Osteoblast (primary cell): ENCODE measurements at places on chromosomes 12 and 14.

GRCh38 chr12:121577443-121578180, 3.2 kb downstream of the KDM2B start:
- peak; percentile 48 for DNase-seq

DNA sequence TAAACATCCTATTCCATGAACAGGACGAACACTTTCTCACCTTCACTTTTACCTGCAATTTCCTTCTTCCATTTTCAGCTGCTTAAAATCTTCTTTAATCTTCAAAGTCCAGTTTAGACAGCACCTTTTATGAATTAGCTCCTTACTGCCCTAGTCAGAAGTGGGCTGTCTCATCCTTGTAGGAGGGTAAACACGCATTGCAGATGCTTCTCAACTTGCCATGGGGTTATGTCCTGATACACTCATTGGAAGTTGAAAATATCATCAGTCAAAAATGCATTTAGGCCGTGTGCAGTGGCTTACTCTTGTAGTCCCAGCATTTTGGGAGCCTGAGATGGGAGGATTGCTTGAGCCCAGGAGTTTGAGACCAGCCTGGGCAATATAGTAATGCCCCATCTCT, 35.2 kb downstream of the HMGA2 start:
- DNase-seq, result no peak

DNA sequence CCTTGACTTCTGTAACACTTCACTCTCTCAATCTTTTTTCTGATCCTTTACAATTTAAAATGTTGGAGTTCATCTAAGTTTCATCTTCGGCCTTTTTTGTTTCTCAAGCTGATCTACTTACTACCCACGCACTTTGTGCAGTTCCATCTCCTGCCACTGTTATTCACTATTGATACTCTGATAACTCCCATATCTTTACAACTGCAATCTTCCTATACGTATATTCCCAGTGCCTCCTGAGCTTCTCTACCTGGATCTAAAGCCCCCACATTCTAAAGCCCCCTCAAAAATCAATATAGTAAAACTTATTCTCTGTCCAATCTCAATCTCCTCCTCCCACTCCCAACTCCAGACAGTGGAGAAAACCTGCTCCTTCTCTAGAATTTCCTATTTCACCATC, 5.9 kb downstream of the ATG2B start:
- no peak for DNase-seq

DNA sequence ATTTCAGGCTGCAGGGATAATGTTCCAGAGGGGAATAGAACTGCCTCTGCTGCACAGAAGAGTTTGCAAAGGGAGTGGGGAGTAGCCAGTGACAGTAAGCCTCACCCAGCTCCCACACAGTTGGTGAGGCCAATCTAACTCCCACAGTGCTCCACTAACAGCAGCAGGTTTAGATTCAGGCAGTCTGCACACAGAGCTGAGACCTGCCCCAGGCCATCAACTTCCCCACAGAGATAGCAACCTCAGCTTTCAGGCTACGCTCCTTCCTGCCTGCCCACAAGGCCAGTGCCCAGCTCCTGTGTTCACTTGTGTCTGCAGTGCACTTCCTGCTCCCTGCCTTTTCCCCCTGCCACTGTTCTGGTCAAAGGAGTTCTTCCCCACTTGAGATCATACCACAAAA, 107.5 kb downstream of the TBC1D30 start:
- DNase-seq, result no peak

DNA sequence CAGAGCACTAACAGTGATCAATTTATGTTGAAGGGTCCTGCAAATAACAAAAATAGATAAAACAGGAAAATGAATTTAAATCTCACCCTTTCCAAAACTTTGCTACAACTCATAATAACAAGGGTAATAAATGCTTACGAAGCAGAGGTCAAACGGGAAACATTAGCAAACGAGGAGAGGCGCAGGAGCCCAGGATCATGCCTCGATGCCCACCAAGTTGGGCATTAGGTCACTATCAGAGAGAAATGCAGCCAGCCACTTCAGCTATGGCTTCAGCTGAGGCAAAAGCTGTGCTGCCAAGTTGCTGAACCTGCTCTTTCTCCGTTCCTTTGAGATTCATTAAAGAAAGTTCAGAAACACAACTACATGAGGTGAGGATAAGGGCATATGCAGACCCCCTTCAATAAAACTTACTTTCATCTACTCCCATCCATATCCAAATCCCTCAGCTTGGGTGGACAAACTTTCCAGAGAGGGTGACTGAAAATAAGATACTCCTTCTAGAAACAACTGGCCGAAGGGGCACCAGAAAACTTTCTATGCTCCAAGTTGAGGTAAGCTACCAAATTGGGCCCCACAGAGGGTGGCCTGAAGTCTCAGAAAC, 7.9 kb downstream of the NKX2-1 start:
- DNase-seq, result peak; percentile 66

- DNase-seq, result no peak
These were observed 236.2 kb downstream of the AKAP6 start for GRCh38 chr14:32565256-32565655.

DNA sequence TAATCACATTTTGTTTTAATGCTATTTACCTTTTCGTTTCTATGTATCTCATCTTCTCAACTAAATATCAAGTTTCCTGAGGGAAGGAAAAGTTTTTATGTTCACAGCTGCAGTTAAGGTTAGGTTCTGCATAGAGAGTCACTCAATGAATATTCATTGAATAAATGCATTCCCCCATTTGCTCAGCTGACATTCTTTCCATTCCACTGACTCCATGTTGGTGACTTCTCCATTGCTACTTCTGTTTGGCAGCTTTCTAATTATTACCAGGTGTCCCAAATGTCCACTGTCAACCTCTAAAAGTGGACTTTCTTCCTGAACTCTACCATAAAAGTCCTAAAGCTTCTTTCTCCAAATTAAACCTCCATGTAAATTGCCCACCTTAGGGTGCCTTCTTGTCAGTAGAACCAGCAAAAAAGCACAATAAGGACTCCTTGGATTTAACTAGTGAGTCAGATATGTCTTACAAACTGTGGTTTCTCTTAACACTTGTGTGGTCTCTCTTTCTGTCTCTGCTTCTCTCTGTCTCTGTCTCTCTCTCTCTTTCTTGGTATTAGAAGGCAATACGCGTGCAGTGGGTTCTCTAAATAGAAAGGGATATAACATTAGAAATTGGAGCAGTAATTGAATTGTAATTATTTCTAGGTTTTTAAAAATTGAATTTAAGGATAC, 85.9 kb downstream of the TMEM117 start:
- DNase-seq, result no peak
